ENCODE measurements at places on chromosomes 2 and 18.

- no peak for DNase-seq
These were observed 148.1 kb upstream of the PID1 start for GRCh38 chr2:229419158-229419557.

DNA sequence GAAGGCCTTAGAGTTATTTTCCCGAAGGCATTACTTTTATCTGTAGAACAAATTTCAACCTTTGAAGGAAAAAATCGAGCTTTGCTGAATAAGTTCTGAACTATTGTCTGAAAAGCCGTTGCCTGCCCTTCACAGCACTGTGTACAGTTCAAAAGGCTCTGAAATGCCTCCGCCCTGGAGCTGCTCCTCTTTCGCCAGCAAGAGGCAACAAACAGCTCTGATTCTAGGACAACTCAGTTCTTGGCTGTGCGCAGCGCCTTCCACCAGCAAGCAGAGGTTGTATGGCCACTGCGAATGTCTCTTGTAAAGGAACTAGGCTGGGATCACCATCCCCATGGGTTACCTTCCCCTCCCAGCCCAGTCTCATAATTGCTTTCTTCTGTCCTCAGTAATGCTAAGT lies 308.5 kb downstream of the GBX2 start:
- no peak for DNase-seq

DNA sequence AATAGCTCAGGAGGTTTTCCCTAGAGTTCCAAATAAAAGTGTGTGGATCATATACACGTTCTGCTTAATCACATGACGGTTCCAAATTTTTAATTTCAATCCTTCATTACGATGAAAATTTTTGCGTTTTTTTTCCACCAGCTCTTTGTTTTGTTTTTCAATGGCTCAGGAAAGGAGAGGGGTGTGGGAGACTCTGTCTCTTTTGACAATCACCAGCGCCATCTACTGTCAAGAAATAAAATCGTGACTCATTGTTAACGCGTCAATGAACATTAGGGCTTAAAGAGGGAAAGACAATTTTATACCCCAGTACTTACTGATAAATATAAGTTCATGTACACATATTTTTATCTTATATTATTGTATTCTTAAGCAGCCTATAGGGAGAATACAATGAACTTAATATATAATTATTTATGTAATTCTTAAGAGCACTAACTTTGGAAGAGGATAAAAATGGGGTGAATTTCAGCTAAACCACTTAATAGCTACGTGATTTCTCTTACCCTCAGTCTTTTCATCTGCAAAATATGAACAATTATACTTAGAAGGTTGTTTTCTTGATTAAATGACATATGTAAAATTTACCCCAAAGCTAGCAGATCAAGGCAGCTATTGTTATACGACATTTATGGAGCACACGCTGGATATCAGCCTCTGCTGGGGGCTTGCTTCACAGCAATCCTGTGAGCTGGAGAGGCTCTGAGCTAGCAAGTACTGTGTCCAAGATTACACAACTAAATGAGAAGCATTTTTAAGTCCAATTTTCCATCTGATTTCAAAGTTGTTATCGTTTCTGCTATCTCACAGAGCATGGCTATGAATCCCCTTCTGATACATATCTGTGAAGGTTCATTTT lies 47.4 kb upstream of the RMDN2 start:
- peak; percentile 10 for DNase-seq

DNA sequence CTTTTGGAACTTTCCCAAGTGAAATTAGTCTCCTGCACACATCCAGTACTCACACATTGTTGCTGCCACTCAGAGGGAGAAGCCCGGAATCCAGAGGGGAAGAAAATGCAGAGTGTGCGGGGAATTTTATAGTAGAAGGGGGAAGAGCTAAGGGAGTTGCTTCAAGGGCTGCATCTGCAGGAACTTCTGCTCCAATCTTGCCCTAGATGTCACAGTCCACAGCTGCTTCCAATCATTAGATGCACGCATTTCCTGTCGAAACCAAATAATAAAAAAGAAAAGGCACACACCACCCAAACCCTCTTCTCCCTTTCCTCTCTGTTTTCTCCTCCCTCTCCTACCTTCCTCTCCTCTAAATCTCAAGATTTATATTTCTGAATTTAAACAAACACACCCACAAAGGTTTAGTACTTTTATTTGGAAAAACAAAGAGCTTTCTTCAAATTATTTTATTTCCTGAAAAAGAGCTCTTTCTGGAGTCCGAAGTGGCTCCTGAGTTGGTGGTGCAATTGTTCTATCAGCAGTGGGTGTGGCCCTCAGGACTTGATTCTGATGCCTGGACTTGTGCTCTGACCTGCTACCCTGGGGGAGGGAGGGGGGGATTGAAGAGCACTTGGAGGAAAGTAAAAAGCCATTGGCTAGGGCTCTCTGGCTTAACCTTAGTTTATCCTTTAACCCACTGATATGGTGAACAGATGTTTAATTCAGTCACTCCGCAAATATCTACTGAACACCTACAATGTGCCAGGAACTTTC lies 72.0 kb downstream of the KCNE4 start:
- DNase-seq: no peak
